ENCODE measurements at places on chromosomes 7 and 10.

GRCh38 chr10:19915816-19916215, 99.6 kb downstream of the PLXDC2 start:
- DNase-seq: no peak

- DNase-seq: no peak
Observed at GRCh38 chr7:139300390-139300789, 40.7 kb upstream of the FMC1 start.

GRCh38 chr7:29207162-29207801, 12.7 kb downstream of the CHN2 start:
- no peak for DNase-seq

DNA sequence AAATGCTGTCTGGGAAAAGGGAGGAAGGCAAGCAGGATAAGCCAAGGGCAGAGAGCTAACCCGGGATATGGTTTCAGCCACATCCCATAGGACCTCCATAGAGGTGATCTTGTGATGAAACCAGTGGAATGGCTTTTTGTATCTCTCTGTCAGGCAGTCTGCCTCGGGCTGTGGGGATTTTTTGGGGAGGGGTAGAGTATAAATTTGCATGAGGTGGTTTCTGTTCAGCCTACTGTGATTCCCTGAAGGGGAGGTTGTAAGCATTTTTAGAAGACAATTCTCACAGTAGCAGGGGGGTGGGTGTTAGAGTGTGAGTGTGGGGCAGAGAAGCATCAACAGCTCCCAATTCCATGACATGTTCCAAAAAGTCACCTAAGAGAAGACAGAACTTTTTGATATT, 11.8 kb downstream of the OR9A2 start:
- no peak for DNase-seq

DNA sequence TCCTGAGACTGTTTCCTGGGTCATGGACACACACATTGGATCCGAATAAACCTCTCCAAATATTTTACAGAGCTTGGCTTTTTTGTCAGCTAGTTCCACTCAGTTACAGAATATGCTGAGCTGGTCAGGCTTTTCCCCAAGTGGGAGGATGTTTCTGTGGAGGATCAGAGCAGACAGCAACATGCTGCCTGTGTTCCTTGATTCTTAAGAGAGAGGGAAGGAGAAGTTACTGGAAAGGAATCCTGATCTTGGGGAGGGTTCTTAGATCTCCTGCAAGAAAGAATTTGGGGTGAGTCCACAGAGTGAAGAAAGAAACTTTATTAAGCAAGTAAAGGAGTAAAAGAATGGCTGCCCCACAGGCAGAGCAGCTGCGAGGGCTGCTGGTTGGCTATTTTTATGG, 76.8 kb upstream of the RPA3 start:
- no peak for DNase-seq

- DNase-seq: peak; percentile 88
Observed at GRCh38 chr7:76310102-76310957, 7.9 kb downstream of the HSPB1 start.

DNA sequence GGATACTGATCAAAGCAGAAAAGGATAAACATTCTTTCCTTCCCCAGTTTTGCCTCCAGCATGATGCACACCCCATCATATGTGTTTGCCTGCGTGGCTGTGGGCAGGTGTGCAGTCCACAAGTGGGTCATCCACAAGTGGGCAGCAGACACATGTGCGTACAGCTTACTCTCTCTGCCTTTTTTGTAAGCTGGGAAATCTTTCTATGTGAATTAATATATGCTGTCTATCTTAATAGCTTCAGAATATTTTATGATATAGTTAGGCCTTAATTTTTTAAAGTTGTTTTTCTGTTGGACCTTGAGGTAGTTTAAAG, 80.1 kb downstream of the INPP5A start:
- DNase-seq: no peak

DNA sequence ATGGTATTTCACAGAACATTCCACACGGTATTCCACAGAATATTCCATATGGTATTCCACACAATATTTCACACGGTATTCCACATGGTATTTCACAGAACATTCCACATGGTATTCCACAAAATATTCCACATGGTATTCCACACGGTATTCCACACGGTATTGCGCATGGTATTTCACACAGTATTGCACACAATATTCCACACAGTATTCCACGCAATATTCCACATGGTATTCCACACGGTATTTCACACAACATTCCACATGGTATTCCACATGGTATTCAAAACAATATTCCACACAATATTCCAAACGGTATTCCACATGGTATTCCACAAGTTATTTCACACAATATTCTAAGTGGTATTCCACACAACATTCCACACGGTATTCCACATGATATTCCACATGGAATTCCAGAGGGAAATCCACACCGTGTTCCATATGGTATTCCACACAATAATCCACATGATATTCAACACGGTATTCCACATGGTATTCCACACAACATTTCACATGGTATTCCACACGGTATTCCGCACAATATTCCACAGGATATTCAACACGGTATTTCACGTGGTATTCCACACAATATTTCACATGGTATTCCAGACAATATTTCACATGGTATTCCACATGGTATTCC, 136.7 kb upstream of the CHST15 start:
- DNase-seq: no peak

DNA sequence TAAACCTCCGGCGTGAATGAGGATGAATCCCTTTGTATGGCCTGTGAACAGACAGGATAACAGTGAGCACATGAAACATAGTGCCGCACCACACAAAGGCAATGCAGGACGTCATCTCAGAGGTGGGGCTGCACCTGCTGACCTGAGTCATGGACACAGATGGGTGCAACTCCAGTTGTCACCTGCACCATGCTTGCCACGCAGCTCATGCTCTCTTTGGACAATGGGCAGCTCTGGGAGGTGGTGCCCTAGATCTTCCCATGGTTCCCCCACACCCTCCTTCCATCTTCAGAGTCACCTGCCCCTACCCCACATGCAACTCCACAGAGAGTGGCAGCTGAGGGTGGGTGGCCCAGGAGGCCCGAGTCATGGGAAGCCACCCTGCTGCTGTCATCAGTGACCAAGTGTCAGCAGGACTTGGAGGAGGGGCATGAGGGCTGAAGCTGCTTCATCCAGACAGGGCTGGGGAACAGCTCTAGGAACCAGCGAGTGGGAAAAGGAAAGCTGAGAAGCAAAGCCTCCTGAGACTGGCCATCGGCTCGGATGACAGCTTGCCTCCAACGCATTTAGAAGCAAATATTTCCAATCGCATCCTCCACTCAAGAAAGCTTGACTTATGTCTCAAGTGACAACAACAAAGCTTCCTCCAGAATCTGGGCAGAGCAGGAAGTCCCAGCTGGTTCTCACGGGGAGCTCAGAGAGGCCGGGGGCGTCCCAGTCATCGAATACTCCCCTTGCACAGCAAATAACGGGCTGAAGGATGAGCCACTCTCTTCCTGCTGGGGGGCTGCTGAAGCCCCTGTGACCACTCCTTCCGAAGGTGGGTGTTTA, 27.1 kb downstream of the VIPR2 start:
- DNase-seq: no peak

DNA sequence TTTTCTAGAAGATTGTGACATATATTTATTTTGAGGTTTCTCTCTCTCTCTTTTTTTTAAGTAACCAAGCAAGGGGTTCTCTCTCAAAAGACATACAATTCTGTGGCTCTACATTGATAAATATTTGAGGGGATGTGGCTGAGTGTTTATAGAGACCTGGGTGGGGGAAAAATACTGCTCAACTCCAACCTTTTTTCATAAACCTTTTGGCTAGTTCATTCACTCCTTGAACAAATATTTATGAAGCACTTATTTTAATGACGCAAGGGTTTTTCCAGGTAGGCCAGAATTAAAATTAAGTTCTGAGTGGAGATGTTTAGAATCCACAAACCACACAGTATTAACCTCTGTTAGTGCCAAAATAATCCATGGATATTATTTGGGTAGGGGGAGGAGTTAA, 100.2 kb downstream of the PTPRE start:
- DNase-seq: no peak

DNA sequence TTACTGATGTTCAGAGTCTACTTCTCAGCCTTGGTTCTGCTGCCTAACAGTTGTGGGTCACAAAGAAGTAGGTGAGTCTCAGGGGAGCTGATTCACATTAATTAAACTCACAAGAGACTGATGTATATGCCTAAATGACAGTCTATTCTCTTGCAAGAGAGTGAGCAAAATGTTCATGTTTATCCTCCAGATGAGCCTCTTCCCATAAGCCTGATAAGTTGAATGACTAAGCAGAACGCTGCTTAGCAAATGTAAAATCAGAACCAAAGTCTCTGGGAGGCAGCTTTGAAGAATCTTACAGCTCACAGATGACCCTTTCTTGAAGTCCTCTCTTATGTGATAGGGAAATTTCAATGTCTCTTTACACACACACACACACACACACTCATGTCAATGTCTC, 1092.2 kb downstream of the TYW1 start:
- no peak for DNase-seq

DNA sequence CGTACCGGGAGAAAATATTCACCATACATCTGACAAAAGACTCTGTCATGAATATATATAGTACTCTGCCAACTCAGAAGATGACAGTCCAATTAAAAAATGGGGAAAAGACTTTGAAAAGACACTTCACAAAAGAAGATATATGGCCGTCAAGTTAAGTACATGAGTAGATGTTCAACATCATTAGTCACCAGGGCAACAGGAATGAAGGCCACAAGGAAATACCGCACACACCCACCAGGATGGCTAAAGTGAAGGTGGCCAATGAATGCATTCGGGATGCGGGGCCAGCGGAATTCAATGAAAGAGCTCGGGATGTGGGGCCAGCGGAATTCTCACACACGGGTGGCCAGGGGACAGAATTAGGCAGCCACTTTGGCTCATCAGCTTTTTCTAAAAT, 42.2 kb downstream of the MAD1L1 start:
- no peak for DNase-seq

DNA sequence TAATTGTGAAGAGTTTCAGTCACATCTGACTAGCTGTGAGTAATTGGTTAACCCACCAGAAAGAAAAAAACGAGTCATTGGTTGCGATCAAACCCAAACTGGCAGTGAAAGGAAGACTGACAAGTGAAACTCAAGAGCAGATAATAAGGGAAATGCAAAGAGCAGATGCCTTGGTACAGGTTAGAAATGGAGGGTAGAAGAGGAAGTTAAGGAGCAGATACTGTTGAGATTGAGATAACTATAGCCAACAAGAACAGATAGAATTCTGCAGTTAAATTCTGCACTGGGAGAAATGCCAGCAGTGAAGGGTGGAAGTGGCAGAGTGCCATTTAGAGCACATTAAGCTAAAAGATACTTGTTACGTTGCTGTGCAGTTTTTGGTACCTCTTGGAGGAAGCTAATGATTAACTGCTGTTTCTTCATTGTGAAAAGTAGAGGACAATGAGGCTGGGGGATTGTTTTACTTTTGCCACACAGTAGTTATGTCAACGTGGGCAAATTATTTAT, 65.8 kb downstream of the CDK13 start:
- peak; percentile 21 for DNase-seq
